ENCODE measurements at places on chromosomes 12 and 14.

GRCh38 chr14:89889626-89890025 is 64.9 kb downstream of the EFCAB11 start:
- DNase-seq, result no peak

GRCh38 chr12:1668833-1669543 is 21.9 kb upstream of the ADIPOR2 start:
- no peak for DNase-seq

- DNase-seq, result peak; percentile 40
These were observed 23.1 kb downstream of the ABCB9 start for GRCh38 chr12:122943196-122943595.

GRCh38 chr12:105921872-105922669 is 216.7 kb downstream of the NUAK1 start:
- no peak for DNase-seq

Data from PC-3 (cell line).